Stimulated activated CD4-positive, alpha-beta T cell treated with anti-CD3 and anti-CD28 coated beads, Interleukin-15, amount 100 ng/mL, for 1 hour (primary cell): ENCODE measurements at places on chromosomes 13 and 19.

DNA sequence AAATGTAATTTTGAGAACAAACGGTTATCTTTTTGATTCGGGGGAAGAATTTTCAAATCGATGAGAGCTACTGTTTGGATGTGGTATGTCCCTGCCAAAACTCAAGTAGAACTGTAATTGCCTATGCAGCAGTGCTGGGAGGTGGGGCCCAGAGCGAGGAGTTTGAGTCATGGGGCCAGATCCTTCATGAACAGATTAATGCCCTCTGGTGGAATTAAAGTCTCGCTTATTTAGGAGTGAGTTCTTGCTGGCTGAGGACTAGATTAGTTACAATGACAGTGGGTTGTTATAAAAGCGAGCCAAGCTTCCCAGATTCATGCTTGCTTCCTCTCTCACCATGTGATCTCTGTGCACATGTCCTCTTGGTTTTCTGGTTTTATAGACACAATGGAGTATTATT is 11.8 kb upstream of the PRR20A start:
- DNase-seq, result no peak

- DNase-seq, result no peak
Observed at GRCh38 chr13:40317980-40318327, 348.5 kb downstream of the FOXO1 start.

GRCh38 chr19:46845959-46846459 is 4.6 kb downstream of the AP2S1 start:
- no peak for DNase-seq

DNA sequence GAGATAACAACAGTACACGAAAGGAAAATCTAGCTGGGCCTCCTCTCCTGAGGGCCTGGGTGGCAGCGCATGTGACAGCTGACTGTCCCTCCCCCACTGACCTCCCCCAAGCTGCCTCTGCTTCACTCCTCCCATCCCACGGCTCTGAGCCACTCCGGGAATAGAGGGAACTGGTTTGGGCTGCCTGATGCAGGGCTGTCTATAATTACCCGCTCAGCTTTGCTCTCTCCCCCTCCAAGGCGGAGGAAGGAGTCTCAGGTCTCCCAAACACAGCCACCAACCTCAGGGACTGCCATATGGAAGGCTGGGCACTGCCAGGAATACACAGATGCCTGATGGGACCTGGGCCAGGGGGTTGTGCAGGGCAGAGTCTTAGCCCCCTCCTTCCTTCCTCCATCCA is 7.9 kb downstream of the NAPA start:
- DNase-seq, result no peak

- DNase-seq, result no peak
Observed at GRCh38 chr19:51114087-51114729, 6.0 kb upstream of the CTU1 start.

DNA sequence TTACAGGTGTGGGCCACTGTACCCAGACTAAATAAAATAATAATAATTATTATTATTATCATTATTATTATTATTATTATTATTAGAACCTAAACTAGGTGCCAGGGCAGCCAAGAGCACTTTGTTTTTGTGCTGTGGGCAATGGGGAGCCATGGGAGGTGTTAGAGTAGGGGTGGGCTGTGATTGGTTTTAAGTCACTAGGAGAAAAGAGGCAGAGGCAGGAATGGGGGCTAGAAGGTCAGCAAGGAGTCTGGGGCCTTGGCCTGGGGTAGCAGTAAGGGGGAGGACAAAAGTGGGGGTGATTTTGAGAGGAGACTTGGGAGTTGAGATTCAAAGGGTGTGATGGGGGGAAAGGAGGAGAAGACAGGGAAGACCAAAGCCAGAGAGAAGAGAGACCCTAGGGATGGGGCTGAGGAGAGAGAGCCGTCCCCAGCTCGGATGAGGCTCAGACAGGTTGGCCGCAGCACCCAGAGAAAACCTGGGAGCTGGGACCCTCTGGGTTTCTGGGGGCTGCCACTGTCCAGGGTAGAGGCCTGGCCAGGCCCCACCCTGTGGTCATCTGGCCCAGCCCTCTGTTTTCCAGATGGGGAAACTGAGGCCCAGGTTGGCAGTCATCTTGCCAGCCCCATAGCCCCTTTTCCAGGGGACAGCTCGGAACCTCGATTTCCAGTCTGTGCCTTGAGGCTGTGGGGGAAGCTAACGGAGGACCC is 17.8 kb upstream of the BTBD2 start:
- no peak for DNase-seq

GRCh38 chr13:48723168-48723567 is 69.4 kb downstream of the CYSLTR2 start:
- no peak for DNase-seq

DNA sequence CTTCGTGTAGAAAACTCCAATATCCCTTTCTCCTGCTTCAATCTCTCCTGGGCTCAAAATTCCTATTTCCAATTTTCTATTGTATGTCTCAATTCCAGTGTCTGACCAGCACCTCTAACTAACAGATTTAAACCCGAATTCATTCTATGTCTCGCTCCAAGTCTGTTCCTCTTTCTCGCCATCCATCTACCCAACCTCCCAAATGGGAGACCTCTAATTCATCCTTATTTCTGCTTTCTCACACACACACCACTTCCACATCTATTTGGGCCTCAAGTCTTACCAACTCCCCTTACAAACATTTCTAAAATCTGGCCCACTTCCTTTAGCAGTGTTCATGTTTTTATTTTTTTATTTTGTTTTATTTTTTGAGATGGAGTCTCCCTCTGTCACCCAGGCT is 53.3 kb downstream of the MBD3L2B start:
- DNase-seq, result no peak

GRCh38 chr19:29965492-29965891 is 23.5 kb downstream of the URI1 start:
- DNase-seq, result no peak

- DNase-seq, result no peak
Observed at GRCh38 chr19:21483589-21484170, 21.7 kb upstream of the ZNF429 start.

GRCh38 chr13:106568299-106569003 is 514 bp upstream of the ARGLU1 start:
- DNase-seq, result no peak

DNA sequence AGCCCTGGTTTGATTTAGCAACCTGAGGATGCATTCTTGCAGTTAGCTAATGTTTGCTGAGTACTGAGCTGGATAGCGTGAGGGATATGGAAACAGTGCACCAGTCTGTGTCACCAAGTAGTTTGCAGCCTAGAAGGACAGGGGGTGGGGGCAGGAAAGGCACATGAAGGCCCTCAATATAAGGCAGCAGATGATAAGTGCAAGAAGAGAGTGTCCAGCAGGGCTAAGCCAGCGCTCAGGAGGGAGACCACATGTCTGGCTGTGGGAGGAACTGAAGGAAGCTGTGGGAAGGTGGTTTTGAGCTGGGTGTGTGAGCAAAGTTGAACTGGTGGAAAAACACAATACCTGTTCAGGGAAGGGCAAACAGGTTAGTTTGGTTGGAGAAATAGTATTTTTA is 1.7 kb downstream of the CXCL17 start:
- no peak for DNase-seq

- DNase-seq, result no peak
Observed at GRCh38 chr13:109790942-109791605, 4.7 kb upstream of the IRS2 start.

- DNase-seq, result no peak
Observed at GRCh38 chr19:5655412-5655811, 24.9 kb downstream of the MICOS13 start.

- DNase-seq, result no peak
Observed at GRCh38 chr13:32300920-32301319, 14.2 kb downstream of the ZAR1L start.

DNA sequence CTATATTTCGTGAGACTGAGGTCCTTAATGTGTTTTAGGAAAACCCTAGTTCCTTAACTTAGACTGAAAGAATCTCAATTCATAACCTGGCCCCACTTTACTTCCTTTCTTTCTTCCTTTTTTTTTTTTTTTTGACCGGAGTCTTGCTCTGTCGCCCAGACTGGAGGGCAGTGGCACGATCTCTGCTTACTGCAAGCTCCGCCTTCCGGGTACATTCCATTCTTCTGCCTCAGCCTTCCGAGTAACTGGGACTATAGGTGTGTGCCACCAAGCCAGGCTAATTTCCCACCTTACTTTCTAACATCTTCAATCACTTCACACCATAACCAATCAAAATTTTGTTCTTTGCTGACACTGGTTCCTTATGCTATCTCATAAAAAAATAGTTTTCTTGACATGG is 2097.0 kb downstream of the PCDH9 start:
- DNase-seq, result no peak

- no peak for DNase-seq
Observed at GRCh38 chr13:32114284-32114950, 82.8 kb downstream of the FRY start.

DNA sequence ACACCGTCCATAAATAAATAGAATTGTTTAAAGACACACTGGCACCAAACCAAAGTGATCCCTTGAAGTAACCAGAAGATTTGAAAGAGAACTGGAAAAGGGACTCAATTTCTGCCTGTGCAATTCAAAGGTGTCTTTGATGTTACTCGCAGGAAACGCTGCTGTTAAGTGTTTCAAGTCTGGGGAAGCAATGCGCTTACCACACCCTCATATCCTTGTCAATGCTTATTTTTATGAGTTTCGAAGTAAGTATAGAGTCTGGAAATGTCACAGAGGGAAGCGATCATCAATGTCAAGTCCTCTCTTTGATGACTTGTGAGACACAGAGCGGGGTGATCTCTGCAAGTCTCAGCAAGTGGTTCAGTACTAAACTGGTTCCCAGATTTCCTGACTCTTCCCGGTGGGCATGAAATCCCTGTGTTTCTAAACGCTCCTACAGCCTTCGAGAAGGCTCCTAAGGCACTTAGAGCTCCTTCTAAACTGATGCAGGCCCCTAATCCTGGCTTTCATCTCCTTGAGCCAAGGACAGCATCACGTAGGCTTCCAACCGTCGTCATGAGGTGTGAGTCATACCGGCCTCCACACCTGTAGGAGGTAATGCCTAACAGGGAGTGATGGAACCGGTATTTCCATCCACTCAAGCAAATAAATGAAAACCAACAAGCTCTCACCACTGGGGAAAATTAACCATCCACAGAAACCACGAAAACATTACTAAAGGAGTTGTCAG is 22.8 kb downstream of the SYDE1 start:
- DNase-seq, result peak; percentile 9

DNA sequence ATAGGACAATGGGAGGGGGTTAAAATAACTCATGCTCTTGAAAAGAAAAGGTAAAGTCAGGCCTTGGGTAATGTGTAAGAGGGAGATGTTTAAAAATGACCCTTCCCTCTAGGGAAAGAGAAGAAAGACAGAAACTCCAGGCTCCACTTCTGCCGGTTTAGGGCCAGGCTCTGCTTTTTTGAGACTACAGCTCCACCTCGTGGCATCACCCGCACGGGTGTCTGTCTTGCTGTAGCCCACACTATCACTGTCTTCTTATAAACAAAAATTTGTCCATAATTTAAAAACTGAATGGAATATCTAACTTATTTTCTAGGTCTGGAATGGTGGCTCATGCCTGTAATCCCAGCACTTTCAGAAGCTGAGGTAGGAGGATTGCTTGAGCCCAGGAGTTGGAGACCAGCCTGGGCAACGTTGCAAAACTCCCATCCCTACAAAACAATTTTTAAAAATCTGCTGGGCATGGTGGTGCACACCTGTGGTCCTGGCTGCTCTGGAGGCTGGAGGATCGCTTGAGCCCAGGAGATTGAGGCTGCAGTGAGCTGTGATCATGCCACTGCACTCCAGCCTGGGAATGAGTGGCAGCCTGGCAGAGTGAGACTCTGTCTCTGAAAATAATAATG is 65.1 kb upstream of the GTF3A start:
- peak; percentile 37 for DNase-seq

DNA sequence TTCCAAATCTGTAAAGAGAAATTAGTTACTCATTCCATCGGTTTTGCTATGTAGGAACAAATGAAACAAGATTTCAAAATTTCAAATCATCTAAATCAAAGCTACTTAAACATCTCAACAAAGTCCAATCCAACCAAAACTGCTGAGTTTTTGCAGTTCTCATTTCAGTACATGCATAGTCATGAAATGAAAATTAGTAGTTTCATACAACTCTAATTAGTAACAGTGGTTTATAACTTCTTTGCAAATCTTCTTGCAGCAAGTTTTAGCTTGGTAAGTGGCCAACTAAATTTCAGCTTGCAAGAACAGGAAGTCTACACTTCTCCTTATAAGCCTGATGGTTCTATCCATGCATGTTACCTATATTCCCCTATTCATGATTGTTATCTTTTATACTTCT is 75.6 kb downstream of the SPRY2 start:
- DNase-seq, result no peak

DNA sequence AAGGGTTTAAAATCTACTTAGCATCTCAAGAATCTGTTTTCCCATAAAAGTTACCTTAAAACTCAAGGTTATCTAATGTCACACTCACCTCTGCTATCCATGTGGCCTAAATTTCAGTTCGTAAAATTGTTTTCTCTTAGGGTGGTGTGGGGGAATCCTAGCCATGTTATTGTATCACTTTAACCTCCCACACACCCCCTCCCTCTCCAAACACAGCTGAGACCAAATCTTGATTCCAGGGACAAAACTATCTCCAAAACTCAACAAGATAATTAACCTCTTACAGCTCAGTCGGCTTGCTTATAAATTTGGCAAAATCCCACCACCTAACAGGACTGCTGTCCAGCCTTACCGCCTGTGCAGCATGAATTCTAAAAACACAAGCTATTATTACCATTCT is 3.8 kb downstream of the CARS2 start:
- no peak for DNase-seq

DNA sequence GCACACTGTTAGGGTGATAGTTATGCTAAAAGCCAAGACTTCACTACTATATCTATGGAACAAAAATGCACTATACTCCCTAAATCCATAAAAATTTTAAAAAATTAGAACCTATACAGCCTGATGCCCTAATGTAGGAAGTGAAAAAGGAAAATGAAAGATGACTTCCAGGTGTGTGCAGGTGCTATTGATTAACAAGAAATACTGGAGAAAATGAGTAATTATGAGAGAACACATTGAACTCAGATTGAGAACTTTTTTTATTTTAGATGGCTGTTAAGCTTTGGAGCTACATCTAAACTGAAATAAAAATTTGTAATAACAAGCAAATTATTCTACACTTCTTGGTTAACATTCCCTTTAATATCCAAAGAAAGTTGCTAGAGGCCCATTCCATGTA is 1015.7 kb downstream of the PCDH9 start:
- DNase-seq, result no peak

DNA sequence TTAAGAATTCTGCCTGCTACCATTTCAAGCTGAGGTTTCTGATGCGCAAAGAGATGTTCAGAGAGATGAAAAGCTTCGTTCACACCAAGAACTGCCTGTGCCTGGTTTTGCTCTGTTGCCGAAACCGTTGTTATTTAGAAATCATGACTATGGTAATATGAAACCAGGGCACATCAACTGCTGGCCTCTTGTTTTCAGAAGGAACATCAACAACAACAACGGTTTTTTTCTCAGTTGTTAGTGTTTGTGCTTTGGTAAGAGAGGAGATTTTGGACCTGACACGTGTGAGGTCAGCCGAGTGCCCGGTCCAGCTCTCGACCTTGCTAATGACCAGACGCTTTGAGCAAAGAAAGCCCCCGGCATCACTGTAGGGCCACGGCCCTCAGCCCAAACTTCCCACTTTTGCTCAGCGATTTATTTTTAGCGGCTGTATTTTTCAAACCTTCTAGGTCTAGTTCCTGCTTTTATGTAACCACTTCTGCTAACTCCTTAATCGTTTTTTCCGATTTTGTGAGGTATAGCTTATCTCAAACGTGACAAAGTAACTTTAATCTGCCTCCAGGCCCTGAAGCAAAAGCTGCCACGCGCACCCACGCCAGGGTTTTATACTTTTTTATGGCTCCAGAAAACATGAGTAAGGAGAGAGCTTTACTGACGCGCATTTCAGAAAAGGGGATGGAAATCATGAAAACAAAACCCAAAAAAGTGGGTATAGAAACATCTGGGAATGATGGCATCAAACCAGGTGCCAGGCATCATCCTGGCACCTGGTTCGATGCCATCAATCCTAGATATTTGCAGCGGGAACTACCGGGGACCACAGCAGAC is 42.0 kb downstream of the KLF2 start:
- no peak for DNase-seq
